ENCODE measurements at places on chromosomes 6 and 20.

- DNase-seq: no peak
Measured at GRCh38 chr6:30836431-30836866, 47.9 kb upstream of the DDR1 start.

DNA sequence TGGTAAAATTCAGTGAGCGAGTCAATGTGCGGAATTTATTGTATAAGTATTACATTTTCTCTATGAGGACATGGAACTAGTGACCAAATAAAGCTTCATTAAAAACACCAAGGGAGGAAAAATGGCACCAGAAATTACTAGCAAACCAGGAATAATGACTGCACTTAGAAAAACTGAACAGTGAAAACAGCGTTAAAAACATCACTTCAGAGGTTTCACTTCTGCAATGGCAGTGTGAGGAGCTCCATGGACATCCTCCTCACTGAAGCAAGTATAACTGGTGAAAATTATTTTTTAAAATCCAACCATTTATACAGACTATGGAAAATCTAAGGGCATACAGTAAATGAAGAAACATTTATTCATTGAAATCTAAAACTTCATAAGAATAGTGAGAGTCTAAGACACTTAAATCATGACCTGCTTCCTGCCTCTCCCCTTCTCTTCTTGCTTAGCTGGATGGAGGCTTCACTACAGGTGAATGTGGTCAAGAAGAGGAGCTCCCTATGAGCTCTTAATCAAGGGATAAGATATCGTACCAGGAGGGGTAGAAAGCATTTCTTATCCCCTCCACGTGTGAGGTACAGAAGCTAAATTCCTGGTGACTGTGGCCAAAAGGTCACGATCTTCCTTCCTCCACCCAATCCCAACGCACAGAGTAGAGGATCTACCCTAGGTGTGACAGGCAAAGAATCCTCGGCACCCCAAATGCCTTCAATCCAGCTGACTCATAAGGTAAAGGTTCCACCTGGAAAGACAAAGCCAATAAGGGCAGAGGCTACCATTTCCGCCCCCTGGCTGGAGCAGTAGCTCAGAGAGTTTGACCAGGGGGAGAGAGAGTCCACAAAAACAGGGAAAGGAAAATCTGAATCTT is 12.3 kb upstream of the ASF1A start:
- no peak for DNase-seq

GRCh38 chr6:161225681-161226008 is 48.2 kb downstream of the AGPAT4 start:
- no peak for DNase-seq

DNA sequence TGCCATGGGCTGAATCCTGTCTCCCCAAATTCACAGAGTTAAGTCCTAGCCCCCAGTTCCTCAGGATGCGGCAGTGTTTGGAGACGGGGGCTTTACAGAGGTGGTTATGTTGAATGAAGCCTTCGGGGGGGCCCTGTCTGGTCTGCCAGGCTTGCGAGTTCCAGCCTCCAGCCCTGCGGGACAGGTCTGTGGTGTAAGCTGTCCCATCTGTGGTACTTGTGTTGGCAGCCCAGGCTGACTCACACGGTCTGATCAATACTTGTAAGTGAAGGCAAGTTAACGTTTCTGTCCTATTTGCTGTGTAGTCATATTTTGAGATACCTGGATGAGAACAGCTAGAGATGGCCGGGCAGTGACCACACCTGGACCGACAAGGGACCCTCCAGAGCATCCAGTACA is 51.8 kb upstream of the GPR31 start:
- DNase-seq: no peak

GRCh38 chr6:142694054-142694453 is 250.9 kb downstream of the HIVEP2 start:
- DNase-seq: no peak

- DNase-seq: no peak
Measured at GRCh38 chr20:3123542-3123941, 36.1 kb downstream of the FASTKD5 start.

DNA sequence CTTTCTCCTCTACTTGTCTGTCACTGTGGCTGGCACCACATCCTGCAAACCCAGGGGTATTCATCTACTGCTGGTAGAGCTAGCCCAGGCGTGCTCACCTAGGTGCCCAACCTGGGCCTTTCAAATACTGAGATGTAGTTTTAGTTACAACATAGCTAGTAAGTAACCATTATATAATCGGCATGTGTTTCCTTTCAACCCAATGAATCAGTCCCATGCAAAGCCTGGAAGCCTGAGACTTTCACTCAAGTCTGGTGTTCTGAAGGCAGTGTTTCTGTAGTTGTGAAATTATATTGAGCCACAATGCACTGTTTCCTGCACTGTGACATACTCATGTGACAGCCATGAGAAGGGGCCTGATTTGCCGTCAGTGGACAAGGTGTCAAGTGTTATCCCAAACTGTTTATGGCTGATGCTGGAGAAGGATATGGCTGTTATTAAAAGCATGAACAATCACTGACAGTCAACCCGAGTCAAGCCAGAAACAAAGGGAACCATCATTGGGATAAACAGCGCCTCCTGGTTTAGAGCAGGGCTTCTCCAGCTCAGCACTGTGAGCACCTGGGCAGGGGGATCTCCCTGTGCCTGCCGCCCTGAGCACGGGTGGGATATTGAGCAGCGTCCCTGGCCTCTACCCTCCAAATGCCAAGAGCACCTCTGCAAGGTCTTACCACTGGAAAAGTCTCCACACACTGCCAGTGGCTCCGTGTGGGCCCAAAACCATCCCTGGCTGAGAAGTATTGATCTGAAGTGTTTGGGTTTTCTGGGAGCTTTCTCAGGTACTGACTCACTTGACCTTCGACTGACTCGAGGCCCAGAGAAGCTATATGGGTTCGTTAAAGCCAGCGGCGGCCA is 1.6 kb downstream of the PSMA7 start:
- DNase-seq: no peak

GRCh38 chr6:154705471-154706113 is 27.6 kb upstream of the SCAF8 start:
- no peak for DNase-seq

DNA sequence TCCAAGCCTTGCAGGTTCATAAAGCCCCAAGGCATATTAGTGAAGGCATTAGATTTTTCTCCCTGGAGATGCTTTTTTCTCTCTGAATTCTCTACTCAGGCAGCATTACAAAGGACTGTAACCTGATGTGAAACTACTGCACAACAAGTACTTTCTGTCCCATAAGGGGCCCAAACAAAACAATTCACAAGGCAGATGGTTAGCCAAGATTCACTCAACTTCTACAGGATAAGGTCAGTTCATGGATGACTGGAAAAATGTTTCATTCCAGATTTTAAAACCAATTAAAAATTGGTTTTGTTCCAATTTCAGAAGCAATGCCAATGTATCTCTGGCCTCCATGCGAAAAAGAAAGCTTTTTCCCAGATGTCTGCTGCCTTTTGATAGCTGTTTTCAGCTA is 181.8 kb downstream of the KHDC1L start:
- DNase-seq: no peak

GRCh38 chr6:26421259-26422144 is 18.8 kb upstream of the BTN3A3 start:
- DNase-seq: peak; percentile 50

GRCh38 chr6:159217595-159218275 is 48.5 kb downstream of the FNDC1 start:
- no peak for DNase-seq

DNA sequence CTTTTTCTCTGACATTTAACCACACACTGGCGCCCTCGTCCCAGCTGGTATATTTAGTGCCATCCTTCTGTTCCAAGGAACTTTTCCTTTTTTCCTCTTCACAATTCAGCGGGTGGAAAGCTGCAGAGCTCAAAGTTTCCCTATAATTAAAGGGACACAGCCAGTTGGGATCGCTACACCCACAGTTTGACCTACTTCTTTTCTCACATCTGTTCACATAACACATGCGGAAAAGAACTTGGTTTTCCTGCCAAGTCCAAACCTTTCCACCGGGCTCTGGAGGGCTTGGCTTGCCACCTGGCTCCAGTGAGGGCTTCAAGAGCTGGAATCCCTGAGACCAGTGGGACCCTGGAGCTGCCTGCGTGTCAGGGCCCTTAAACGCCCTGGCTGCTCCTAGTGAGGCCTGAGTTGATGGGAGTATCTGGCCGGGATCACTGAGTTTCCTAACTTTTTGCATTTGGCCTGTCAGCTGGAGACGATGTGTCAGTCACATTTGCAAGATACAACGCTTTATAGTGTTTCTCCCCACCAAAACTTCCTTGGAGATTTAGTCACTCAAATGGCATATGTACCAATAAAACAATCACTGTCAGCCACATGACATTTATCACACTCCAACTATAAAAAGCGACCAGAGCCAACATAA is 176.0 kb downstream of the SASH1 start:
- DNase-seq: no peak

DNA sequence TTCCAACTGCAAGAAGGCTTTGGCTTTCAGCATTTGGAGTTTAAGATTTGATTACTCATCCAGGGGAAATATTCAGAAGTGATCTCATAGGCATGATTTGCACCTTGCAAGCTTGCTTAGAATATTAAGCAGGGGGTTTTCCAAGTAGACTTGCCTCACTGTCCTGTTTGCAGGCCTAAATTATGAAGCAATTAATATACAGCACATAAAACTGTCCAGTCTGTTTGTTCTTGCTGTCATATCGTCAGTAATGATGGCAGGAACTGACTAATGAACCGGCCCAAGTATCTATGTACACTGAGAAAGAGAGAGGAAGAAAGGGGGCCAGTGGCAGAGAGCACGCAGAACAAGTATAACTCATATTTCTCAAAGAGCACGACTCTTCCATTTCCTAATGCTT is 212.5 kb upstream of the SUPT3H start:
- DNase-seq: peak; percentile 89

DNA sequence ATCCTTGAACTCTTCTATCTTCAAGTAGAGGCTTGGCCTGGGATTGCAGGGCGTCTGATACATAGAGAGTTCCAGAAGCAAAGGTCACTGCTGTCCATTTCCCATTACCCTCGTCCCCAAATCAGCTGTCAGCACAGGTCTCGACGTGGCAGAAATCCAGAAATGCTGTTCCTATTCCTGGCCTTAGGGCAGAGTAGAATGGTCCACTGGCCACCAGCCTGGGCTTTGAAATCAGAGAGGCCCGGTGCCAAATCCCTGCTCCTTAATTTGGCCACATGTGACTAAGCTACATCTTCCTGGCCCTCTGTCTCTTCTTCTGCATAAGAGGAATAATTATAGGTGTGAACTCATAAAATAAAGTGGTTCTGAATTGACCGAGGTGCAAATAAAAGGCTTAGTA is 40.9 kb upstream of the FAM83D start:
- DNase-seq: no peak

- DNase-seq: no peak
Measured at GRCh38 chr20:56389807-56390206, 2.2 kb downstream of the AURKA start.

GRCh38 chr20:33635341-33635740 is 26.8 kb upstream of the C20orf144 start:
- no peak for DNase-seq

- DNase-seq: peak; percentile 44
Measured at GRCh38 chr20:49824206-49824605, 11.6 kb downstream of the SLC9A8 start.

- DNase-seq: no peak
Measured at GRCh38 chr6:98395610-98396166, 438.7 kb upstream of the POU3F2 start.

DNA sequence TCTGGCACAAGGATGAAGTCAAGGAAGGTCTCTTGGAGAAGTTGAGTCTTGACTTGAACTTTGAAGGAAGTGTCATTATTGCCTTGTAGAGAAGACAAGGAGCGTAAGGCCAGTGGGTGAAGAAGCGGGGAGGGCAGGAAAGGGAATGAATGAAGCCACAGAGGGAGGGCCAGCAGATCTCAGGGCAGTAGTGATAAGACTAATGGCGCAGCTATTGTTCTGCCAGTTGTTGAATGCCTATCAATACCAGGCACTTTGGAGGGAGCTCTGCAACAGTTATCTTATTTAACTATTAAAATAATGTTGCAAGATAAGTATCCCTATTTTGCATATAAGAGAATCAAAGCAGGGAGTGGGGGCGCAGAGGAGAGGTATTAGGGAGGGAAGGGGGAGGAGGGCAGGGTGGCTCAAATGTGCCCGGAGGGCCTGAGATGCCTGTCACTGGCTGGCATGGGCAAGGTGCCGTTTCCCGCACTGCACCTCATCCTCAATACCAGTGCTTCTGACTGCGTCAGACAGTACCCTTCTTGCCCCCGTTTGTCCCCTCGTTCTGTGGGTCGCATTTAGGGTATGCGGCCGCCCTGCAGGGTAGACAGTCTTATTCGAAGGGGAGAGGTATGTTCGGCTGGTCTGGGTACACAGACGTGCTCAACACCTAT is 109.8 kb downstream of the ZDHHC14 start:
- DNase-seq: no peak

DNA sequence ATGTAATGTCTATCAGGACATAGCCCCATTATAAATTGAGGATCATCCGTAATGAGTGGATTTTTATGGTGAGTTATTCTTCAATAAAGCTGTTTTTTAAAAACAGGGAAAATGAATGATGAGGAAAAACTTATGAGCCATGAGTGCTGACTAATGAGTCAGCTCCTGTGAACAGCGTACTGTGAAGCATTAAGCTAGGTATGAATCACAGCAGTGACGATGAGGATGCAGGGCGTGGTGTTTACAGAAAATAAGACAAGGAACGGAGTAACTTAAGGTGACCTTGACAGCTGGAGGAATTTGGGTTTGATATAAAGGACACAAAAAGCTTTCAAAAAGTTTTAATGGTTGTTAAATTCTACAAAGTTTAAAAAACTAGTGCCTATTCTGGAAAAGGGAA is 96.3 kb downstream of the FOXF2 start:
- no peak for DNase-seq

DNA sequence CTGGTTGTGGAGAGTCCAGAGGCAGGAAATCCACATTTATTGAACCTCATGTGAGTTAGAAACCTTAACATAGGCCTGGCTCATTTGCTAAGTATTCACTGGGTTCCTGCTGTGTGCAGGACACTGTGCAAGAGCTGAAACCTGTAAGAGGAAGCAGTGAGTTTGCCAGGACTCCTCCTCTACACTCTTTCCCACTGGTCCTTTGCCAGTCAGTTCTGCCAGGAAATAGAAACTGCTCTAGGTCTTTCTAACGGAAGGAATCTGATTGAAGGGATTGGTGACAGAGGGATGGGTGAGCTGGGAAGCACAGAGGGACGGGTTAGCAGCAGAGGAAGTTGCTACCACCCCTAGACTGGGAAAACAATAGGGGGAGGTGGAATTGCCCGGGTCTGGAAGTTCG is 234.2 kb upstream of the ECI2 start:
- no peak for DNase-seq

- no peak for DNase-seq
Measured at GRCh38 chr20:62315773-62316172, 13.0 kb downstream of the ADRM1 start.

GRCh38 chr6:27758491-27758890 is 153.7 kb downstream of the OR2B2 start:
- no peak for DNase-seq

DNA sequence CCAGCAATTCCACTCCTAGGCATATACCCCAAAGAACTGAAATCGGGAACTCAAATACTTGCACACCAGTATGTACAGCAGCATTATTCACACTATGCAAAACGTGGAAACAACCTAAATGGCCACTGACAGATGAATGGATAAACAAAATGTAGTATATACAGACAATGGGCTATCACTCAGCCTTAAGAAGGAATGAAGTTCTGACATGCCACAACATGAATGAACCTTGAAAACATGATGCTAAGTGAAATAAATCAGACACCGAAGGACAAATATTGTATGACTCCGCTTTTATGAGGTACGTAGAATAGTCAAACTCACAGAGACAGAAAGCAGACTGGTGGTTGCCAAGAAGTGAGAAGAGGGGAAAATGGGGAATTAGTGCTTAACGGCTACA is 59.1 kb upstream of the CCN6 start:
- no peak for DNase-seq

GRCh38 chr6:147742440-147742839 is 233.9 kb downstream of the SAMD5 start:
- DNase-seq: no peak

GRCh38 chr6:126650931-126651330 is 311.0 kb downstream of the CENPW start:
- no peak for DNase-seq
